H1 (cell line): ENCODE measurements at places on chromosomes 3 and 15.

DNA sequence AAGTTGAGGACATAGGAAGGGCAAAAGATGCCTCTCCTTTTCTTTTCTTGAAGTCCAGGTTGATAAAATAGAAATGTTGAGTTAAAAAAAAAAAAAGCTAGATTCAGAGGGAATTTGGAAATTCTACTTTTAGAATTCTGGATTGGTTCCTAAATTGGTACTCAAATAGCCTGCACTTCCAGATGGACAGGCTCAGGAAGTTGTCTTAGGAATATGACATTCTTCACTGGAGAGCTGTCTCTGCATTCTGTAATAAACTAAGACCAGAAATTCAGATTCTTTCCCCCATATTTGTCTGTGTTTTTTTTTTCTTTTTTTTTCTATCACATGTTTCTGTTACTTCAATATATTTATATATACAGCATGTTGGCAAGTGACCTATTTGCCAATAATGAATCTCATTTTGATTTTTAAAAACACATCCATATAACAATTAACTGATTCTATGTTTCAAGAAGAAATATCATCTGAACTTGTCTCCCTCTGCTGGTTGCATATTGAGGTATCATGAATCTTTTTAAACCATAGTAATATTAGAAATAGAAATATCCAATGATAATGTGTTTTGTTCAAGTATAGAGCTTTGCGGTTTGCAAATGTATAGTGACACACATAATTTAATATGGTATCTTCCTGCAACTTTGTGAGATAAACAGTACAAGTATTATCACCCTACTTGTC, 8.5 kb upstream of the LSAMP start:
- H3K4me3 ChIP-seq, result no peak overlapping the region
- no peaks in the 10 kb centered on the region for H3K27me3 ChIP-seq
- no peak overlapping the region for H3K27ac ChIP-seq
- no peak for DNase-seq
- H3K36me3 ChIP-seq, result no peaks in the 10 kb centered on the region
- H3K4me1 ChIP-seq, result no peaks in the 10 kb centered on the region

DNA sequence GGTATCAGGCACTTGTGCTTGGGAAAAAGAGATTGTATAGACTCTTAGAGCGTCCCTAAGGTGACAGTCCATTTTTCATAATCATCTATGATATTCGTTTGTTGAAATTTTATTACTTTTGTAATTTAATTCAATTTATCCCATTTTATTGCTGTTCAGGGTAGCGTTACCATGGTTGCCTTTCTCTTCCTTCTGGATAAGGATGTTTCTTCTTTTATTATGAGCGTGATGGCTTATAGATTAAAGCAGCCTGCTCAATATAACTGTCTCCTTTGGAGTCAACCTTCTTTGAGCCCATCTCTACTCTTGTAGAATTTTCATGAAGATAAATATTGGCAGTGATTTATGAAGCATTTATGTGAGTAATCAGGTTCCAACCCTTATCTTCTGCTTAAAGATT, 182.0 kb downstream of the LRTM1 start:
- no peaks in the 10 kb centered on the region for H3K4me1 ChIP-seq
- no peak for DNase-seq
- H3K27me3 ChIP-seq, result no peaks in the 10 kb centered on the region
- no peak overlapping the region for H3K27ac ChIP-seq

DNA sequence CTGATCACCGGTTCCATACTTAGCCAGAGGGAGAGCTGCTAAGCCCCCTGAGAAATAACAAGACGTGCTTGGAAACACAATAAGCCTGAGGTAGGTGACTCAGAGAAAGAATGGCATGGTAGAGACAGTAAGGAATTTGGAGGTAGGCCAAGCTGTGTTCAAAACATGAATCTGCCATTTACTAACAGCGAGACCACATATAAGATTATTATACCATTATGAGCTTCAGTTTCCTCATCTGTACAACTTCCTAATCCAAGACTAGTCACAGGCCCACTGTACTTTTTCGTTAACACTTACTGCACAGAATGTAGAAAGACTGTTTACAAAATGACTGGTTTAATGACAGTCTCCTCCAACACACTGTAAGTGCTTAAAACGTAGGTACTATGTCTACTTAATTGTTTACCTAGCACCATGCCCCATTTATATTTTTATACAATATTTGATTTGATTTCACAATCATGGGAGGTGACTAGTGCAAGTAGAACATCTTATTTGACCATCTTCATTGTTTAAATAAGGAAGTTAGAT, 25.7 kb downstream of the ATOSA start:
- no peak for DNase-seq
- H3K4me3 ChIP-seq, result no peak overlapping the region
- H3K27ac ChIP-seq, result no peak overlapping the region
- H3K36me3 ChIP-seq, result no peaks in the 10 kb centered on the region
- H3K27me3 ChIP-seq, result no peaks in the 10 kb centered on the region

DNA sequence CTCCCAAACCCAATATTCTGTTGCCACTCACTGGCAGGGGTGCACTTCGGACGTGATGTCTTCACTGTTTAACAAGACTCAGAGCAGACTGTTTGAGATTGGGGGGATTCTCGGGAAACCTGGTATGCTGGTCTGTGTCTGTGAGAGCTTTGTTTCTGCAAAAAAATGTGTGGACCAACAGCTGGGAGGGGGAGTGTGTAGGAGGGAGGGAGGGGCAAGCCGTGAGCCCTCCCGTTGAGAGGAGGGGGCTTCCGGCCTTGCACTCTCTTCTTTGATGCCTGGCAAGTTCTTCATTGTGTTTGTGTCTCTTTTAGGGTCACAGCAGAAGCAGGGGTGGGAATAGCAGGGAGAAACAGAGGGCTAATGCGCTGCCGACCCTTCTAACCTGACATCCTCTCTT, 74.9 kb upstream of the NDN start:
- no peaks in the 10 kb centered on the region for H3K4me1 ChIP-seq
- H3K27me3 ChIP-seq, result no peaks in the 10 kb centered on the region
- no peaks in the 10 kb centered on the region for H3K36me3 ChIP-seq
- DNase-seq, result no peak
- H3K27ac ChIP-seq, result no peak overlapping the region
- no peak overlapping the region for H3K4me3 ChIP-seq

DNA sequence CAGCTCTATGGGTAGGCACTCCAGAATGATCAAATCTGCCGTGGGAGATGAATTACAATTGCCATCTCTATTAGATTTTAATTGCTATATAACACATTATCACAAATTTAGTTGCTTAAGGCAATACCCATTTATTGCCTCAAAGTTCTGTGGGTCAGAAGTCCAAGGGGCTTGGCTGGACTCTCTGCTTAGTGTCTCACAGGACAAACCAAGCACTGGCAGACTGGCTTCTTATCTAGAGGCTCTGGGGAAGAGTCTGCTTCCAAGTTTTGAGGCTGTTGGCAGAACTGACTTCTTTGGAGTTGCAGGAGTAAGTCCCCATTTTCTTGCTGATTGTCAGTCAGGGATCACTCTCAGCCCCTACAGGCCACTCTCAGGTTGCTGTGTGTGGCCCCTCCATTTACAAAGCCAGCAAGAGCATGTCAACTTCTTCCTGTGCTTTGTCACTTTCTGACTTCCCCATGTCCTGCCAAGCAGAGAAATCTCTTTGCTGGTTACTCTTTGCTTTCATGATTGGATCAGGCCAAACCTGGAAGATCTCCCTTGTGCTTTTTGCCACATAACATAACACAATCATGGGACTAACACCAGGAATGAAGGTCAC, 93.5 kb upstream of the PRICKLE2 start:
- H3K4me3 ChIP-seq, result no peak overlapping the region
- H3K36me3 ChIP-seq, result no peaks in the 10 kb centered on the region
- DNase-seq, result no peak
- H3K27ac ChIP-seq, result no peak overlapping the region
- no peaks in the 10 kb centered on the region for H3K27me3 ChIP-seq

- no peak for DNase-seq
- no peak overlapping the region for H3K4me3 ChIP-seq
- no peak overlapping the region for H3K27ac ChIP-seq
- H3K27me3 ChIP-seq, result 0 out of 2 replicates have a peak, but pooled peaks cover 3% of the 10 kb centered on the region
- H3K4me1 ChIP-seq, result no peaks in the 10 kb centered on the region
These were observed 597.0 kb downstream of the SQOR start for GRCh38 chr15:46231786-46232185.

DNA sequence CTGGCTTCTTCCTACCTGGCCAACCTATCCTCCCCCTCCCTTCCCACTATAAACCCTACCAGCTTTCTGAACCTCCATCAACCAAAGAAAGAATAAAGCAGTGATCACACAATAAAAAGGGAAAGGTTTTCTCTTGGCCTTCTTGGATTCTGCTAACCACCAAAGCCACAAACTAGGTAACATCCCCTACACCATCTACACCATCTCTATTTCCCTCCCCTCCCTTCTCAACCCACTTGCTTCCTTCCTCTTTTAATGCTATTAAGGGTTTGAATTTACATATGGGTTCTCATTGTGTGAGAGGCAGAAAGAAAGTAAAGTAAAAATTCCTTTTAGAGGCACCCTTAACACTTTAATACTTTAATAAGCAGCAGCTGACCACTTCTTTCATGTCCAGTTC, 25.8 kb upstream of the RSL24D1 start:
- H3K4me1 ChIP-seq, result no peaks in the 10 kb centered on the region
- H3K4me3 ChIP-seq, result no peak overlapping the region
- H3K27ac ChIP-seq, result no peak overlapping the region
- no peak for DNase-seq
- no peaks in the 10 kb centered on the region for H3K36me3 ChIP-seq

DNA sequence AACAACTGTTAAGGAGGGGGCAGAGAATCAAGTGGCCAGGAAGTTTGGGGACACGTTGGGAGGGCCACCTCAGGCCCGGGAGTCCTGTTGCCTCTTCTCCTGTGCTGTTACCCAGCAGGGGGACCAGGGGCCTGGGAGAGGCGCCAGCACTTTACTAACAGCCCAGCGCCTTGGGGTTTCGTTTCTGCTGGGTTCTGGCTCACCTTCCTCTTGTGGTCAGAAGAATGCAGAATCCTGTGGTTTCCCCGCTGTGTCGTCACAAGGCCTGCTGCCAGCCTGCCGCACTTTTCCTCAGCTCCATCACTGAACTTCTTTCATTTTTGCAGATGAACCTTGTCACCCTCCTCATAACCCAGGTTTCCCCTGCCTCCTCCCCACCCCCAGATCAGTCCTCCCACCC, 67.7 kb downstream of the SLC30A4 start:
- H3K36me3 ChIP-seq, result no peaks in the 10 kb centered on the region
- no peak overlapping the region for H3K27ac ChIP-seq
- H3K4me1 ChIP-seq, result no peaks in the 10 kb centered on the region
- H3K4me3 ChIP-seq, result no peak overlapping the region
- DNase-seq, result no peak

DNA sequence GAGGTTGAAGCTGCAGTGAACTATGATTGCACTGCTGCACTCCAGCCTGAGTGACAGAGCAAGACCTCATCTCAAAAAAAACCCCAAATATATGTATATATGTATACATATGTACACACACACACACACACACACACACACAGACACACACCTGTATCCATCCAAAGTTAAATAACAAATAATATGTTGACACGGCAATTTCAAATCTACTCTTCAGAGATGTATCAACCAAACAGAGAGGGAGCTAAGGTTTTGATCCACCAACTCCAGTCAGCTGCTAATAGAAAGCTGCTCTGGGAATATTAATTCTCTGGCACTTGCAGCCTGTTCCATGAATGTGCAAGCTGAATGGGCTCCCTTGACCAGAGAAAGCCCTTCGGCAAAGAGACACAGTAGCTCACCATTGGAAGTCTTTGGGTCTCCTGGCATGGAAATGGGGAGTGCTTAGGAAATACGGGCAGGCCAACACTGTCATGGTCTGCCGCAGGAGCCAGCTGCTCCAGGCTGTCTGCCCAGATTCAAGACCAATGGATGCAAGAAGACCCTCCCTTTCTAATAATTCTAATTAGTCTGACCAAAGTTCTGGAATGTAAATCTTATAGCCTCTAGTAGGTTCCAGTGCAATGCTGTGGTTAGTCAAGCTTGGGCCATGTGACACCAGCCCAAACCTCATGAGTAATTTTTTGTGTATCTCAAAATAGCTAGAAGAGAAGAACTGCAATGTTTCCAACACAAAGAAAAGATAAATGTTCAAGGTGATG, 299.8 kb downstream of the KBTBD8 start:
- H3K36me3 ChIP-seq, result no peaks in the 10 kb centered on the region
- H3K27me3 ChIP-seq, result no peaks in the 10 kb centered on the region
- H3K4me1 ChIP-seq, result no peaks in the 10 kb centered on the region
- H3K4me3 ChIP-seq, result no peak overlapping the region

- H3K36me3 ChIP-seq, result no peaks in the 10 kb centered on the region
- H3K4me1 ChIP-seq, result no peaks in the 10 kb centered on the region
- H3K27me3 ChIP-seq, result no peaks in the 10 kb centered on the region
- H3K4me3 ChIP-seq, result no peak overlapping the region
- no peak overlapping the region for H3K27ac ChIP-seq
These were observed 342.9 kb upstream of the DPH6 start for GRCh38 chr15:35888815-35889214.
